ENCODE measurements at places on chromosomes 3 and 15.

- DNase-seq, result no peak
These were observed 30.9 kb upstream of the TLE3 start for GRCh38 chr15:70128414-70129140.

- no peak for DNase-seq
These were observed 38.6 kb downstream of the PDZRN3 start for GRCh38 chr3:73586190-73586589.

- no peak for DNase-seq
These were observed 11.4 kb downstream of the RAB6B start for GRCh38 chr3:133884054-133884886.

GRCh38 chr15:39230205-39230907 is 350.5 kb upstream of the THBS1 start:
- no peak for DNase-seq

GRCh38 chr15:23589012-23589411 is 23.5 kb downstream of the MKRN3 start:
- no peak for DNase-seq

GRCh38 chr3:113241292-113242095 is 30.1 kb downstream of the BOC start:
- DNase-seq, result no peak

GRCh38 chr3:124048967-124049798 is 57.3 kb upstream of the ROPN1 start:
- DNase-seq, result no peak

- no peak for DNase-seq
These were observed 109.0 kb downstream of the CDIN1 start for GRCh38 chr15:36688310-36689011.

DNA sequence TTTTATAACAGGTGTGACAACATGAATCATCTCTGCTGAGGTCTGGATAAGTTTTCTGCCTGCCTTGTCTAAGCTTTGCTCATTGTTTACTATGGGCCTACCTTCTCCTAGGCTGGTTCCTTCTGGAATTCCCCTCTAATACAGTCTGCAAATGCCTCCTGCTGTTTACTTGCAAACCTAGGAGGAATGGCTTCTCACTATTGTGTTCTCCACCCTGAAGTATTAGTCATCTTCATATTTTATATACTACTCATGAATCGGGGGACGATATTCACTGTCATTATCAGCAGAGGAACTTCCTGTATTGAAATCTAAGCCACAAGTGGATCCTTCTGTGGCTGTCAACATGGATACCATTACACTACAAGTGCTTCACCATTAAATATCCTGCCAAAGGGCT is 154.8 kb downstream of the PLCL2 start:
- DNase-seq, result no peak

DNA sequence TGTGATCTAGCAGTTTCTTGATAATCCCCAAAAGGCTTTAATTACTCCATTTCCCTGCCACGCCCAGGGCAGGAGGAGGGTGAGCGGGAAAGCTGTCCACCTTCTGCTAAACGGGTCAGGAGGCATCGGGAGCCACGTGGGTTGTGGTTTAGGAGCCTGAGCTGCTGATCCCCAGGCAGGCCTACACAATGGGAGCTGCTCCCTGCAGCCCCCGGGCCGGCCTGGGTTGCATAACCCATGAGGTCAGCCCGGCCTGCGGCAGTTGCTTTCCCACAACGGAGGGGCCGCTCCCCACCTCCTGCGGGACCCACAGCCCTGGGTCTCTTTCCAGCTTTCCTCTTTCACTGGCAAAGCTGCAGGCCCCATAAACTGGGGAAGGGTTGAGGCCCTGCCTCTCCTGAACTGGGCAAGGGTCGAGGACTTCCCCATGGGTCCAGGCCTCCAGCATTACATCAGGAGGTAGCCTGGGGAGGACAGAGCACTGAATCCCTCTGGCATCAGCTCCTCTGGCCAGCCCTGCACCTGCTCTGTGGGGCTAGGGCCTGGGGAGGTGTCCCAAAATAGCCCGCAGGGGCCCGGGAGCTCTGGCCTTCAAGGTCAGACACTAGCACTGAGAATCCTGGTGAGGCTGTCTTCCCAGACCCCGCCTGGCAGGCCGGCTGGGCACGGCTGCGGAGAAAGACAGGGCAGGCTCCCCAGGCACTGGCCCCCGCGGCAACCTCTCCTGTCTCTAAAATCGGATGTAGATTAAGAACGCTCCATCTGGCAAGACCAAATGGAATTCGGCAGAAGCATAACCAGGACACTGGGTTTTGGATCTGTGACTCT is 47.3 kb downstream of the ZDHHC19 start:
- DNase-seq, result no peak

DNA sequence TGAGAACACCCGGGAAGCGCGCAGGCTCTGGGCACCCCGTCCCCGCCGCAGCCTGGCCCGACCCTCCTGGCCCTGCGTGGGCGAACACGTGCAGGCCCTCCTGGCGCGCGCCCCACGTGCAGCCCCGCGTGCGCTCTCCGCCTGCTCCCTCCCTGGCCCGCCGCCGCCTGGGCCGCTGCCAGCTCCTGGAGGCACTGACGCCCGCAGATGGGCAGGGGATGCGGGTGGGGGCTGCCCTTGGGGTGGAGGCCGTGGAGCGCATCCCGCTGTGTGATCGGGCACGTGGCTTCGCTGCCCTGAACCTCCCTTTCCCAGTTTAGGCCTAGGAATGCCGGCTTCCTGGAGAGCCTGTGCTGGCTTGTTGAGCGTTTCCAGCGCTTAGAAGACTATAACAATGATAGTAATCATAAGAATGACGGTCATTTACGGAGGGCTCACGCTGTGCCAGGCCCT is 104.6 kb upstream of the SLC6A6 start:
- no peak for DNase-seq

DNA sequence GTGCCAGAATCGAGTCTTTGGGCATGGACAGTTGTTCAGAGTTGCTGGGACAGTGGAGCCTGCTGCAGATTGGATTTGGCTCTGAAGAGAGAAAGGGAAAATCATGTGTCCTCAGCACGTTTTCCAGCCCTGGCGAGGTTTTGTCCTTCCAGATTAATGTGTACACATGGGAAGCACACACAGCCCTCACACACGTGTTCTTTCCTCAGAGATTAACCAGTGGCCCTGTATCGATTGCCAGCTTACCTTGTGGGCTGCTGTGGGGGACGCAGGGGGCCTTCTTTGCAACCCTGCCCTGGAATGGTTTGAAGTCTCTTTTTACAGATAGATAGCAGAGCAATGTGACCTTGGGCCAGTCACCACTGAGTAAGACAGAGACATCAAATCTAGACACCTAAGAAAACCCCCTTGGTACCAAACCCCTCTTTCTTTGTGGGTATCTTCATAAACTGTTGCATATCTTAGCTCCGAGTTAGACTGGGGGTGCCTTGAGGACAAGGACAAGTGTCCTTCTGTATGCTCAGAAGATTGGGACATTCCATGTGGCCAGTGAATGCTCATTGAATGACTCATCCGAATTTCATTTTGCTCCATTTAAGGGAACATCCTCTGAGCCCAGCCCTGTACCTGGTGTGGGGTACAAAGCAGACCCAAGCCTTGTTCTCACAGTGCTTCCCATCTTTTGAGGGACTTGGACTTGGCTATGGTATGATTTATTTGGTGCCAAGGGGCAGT is 48.0 kb downstream of the SMAD6 start:
- DNase-seq, result no peak

- no peak for DNase-seq
These were observed 17.9 kb downstream of the HCLS1 start for GRCh38 chr3:121642601-121643314.

GRCh38 chr3:150925751-150926201 is 20.5 kb upstream of the MINDY4B start:
- peak; percentile 54 for DNase-seq

- DNase-seq, result no peak
These were observed 23.9 kb upstream of the HEG1 start for GRCh38 chr3:125079675-125080045.

GRCh38 chr3:70176224-70176623 is 136.2 kb downstream of the MDFIC2 start:
- no peak for DNase-seq

GRCh38 chr15:73338058-73338457 is 30.7 kb downstream of the HCN4 start:
- DNase-seq, result no peak

DNA sequence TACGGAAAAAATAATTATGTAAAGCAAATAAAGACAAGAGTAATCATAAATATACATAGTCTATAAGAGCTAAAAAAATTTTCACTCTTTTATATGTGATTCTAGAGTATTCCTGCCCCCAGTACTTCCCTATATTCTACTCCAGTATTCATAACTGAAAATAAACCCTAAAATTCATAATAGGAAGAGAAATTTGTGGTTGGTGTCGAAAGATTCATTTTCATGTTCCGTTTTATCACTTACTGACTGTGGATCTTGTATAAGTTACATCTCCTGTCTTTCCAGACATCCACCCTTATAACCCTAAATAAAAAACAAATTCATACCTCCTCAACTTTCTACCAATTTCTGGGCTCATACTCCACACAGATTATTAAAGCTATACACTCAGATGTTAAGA is 16.0 kb upstream of the MBNL1 start:
- no peak for DNase-seq

DNA sequence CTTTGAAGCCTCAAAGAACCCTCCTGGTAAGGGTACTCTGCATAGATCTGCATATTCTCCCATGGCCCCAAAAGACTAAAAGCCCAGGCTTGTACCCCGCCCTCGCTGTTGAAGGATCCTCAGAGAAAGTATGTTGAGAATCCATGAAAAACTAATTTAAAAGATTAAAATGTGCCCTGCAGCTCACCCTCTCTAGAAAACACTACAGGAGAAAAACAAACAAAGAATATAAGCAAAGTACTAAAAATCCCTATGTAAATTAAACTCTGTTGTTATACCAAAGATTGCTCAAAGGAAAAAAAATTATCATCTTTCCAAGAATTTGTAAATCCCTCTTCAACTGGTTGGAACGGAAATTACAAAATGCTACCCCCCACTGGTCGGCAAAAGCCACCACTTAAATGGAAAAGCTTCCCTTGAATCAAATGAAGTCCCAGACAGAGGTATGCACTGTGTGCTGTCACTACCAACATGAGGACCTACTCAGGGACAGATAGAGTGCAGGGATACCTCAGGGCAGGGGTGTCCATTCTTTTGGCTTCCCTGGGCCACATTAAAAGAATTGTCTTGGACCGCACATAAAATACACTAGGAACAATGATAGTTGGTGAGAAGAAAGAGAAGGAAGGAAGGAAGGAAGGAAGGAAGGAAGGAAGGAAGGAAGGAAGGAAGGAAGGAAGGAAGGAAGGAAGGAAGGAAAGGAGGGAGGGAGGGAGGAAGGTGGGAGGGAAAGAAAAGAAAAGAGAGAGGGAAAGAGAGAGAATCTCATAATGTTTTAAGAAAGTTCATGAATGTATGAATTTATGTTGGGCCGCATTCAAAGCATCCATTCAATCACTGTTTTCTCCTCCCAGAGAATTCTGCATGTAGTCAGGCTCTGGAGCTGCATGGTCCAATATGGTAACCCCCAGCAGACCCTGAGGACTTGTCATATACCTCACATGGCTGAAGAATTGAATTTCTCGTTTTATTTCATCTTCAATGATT is 88.1 kb downstream of the MAGI1 start:
- DNase-seq, result no peak

DNA sequence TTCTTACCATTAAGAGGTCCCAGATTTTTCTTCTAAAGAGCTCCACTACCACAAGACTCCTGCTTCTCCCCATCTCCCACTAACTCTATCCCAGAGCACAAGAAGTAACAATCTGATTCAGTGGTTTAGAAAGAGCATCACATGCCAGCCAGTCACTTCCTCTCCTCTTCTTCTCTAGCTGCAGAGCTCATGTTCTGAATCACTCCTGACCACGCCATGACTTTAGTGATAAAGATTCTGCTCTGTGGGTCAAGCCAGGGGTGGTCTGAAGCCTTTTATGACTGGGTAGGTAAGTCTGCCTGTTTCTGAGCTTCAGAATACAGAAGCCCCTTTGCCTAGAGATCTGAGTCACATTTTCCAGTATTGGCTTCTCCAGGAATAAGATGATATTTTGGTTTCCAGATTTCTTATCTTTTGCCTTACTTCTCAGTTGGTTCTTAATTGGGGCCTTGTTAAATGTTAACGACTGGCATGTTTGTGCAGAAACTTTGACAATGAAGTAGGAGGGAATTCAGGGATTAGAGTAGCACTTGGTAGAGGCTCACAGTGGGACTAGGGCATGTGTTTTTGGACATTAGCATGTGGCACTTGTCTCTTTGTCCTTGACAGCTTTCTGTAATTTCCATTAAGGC is 27.6 kb upstream of the ADAMTSL3 start:
- no peak for DNase-seq

- DNase-seq, result no peak
These were observed 40.3 kb downstream of the RGMA start for GRCh38 chr15:93048759-93049161.

GRCh38 chr3:197309528-197310361 is 11.3 kb upstream of the DLG1 start:
- no peak for DNase-seq

DNA sequence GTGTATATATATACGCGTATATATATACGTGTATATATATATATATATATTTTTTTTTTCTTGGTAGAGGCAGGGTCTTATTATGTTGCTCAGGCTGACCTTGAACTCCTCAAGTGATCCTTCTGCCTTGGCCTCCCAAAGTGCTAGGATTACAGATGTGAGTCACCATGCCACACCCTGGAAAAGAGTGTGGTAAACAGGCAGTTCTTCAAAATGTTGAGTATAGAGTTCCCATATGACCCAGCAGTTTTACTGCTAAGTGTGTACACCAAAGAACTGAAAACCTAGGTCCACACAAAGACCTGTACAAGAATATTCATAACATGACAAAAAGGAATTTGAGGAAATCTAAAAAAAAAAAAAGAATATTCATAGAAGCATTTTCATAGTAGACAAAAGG is 71.8 kb upstream of the GCNT3 start:
- no peak for DNase-seq

GRCh38 chr3:86152620-86153019 is 838.3 kb downstream of the VGLL3 start:
- no peak for DNase-seq

DNA sequence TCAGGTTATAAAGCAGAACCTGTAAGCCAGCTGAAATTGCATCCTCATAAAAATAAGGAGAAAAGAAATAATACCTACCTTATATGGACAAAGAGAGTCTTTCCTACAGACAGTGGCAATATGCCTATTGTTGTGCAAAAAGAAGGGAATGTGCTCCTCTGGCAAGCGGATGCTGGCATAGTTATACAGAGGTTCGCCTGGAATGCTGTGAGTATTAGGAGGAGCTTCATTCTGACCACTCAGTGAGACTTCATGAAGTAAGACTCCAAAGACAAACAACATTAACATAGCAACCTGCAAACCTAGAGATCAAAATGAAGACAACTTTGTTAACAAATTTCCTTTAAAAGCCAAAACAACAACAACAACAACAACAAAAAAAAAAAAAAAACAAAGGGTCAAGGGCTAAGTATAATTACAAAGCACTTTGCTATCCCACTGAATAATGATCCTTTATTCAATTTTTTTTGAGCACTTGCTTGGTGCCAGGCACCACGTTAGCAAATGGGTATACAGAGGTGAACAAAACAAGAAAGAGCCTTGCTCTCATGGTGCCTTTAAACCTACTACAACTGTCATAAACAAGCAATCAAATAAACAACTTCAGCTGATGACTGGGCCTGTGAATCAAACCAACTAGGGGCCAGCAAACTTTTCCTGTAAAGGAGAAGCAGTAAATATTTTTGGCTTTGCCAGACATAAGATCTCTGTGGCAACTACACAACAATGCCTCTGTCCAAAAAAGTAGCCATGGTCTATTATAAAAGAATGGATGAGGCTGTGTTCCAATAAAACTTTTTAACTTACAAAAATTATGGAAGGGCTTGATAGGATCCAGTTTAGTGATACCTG is 3.7 kb downstream of the EOGT start:
- no peak for DNase-seq

- DNase-seq, result no peak
These were observed 9.4 kb upstream of the P2RY1 start for GRCh38 chr3:152825566-152825965.

- DNase-seq, result no peak
These were observed 603.0 kb upstream of the ROBO2 start for GRCh38 chr3:76436894-76437293.

All from CD8-positive, alpha-beta T cell (primary cell).